ENCODE measurements at places on chromosomes 16 and 17.
A peak's percentile ranks its signal among the peaks of the same experiment; 100 is the strongest.

DNA sequence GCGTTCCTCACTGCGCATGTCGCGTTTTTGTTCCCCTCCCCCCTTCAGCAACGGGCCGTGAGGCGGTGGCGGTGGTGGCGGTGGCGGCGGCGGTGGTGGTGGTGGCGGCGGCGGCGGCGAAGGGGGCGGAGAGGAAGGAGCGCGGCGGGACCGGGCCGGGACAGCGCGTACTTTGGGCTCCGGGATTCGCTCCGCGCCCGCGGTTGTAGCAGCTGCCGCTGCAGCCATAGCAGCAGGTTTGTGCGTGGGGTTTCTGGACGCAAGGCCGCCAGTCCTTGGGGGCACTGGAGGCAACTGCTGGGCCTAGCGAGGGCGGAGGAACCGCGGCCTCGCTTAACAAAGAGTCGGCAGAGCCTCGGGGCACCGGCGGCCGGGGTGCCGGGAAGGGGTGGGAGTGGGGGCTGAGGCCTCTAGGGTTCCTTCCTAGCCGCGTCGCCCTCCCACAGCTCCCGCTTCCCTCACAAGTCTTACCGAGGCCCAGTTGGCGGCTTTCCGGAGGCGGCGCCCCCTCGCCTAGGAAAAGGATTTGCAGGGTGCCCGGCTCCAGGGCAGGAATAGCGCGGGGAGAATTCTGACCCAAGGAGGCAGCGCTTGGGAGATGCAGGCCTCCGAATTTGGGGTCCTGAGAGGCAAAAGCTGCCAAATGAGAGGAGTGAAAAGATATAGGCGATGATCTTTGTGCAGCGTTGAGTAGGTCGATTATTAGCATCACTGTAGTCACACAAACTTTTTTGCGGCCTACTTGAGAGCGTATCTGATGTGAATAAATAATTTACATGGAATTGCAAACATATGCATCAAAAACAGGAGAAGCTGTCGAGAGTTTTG, at the start of gene DDX42:
TSS of gene DDX42 (plus strand) at position 30 of the 828 bp plus-strand sequence. CDS start 12,880 bp downstream, outside the sequence.
- DNase-seq: peak; percentile 95

DNA sequence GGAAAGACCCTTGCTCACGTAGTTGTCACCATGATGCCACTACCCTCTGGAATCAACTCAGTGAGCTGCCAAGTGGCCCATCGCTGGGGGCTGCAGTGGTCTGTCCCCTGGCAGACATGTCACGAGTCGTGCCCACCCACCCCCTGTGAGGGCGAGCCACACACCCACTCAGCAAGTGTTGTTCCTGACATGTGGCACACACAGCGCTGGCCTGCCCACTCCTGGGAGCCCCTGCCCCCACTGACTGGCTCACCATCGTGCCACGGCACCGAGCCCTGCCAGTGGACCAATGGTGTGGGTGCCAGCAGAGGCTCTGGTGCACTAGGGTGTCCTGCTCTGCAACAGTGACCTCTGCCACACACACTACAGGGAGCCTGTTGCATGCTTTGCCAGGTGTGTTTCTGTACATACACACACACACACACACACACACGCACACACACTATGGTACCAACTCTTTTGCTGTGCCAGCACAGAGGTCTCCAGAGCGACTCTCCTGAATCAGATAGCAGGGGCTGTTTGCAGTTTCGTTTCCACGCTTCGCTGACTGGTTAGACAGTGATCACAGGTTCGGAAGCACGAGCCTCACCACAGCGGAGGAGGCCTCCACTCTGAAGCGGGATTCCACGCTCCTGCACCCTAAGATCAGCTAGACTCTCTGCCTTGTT, 7.7 kb downstream of the RTN4RL1 start:
- DNase-seq: no peak

- DNase-seq: no peak
Observed at GRCh38 chr17:40791787-40792436, 7.8 kb downstream of the KRT28 start.

DNA sequence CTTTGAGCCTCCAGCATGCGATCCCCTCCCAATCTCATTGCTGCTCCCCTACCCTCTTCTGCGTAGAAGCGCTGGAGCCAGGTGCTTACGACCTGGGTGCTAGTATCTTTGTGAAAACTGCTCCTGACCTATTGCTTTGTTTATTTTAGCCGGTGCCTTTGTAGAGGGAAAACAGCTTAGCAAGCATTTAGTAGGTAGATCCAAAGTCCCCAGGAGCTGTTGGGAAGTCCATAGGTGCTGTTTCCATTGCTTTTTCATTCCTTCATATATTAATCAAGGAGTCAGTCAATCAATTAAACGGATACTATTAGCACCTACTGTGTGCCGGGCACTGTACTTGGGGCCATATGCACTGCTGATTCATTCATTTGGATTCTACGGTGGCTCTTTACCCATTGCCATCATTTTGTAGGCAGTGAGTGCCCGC, 497.6 kb downstream of the WWOX start:
- DNase-seq: no peak

DNA sequence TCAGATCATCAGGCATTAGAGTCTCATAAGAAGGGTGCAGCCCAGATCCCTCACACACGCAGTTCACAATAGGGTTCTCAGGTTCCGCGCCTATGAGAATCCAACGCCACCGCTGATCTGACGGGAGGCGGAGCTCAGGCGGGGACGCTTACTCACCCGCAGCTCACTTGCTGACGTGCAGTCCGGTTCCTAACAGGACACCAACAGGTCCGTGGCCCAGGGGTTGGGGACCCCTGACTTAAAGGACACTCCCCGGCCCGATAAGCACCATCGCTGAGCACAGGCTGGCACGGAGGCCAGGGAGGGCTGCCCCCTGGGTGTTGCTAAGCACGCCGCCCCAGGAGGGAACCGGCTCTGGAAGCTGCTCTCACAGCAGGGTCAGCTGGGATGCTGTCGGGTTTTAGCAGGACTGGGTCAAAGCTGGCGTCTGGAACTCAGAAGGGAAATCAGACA, 30.1 kb upstream of the BAHCC1 start:
- no peak for DNase-seq

Measured in osteocyte (in vitro differentiated cells).